ENCODE measurements at places on chromosomes 1 and 21.

DNA sequence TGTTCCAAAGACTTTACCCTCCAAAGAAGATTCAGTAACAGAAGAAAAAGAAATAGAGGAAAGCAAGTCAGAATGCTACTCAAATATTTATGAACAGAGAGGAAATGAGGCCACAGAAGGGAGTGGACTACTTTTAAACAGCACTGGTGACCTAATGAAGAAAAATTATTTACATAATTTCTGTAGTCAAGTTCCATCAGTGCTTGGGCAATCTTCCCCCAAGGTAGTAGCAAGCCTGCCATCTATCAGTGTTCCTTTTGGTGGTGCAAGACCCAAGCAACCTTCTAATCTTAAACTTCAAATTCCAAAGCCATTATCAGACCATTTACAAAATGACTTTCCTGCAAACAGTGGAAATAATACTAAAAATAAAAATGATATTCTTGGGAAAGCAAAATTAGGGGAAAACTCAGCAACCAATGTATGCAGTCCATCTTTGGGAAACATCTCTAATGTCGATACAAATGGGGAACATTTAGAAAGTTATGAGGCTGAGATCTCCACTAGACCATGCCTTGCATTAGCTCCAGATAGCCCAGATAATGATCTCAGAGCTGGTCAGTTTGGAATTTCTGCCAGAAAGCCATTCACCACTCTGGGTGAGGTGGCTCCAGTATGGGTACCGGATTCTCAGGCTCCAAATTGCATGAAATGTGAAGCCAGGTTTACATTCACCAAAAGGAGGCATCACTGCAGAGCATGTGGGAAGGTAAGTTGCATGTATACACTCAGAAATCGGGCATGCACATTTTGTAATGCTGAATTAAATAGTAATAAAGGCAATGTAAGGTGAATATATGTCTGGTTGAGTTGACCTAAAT is 97.2 kb downstream of the ZFYVE9 start:
- DNase-seq, result no peak

DNA sequence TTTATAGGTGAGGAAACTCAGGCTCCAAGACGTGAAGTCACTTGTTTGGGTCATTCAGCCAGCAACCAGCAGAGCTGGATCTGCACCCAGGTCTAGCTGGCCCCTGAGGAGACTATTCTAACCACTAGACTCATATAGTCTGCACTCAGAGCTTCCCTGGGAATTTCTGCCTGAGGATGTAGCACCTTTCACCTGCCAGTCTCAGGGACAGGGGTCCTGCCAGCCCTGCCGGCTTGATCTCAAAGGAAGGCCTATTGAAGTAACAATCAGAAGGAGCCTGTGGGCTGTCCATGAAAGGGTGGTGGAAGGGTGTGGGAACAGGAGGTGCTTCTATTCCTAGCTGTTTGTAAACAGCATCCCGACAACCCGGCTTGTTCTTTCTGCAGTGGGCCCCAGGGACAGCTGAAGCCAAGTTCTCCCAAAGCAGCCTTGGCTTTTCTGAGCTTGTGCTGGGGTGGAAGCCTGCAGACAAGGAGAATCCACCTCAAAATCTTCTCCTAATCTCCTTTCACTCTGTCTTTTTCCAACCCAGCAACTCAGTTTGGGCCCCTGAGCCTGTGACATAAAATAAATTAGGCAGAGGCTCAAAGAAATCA is 7.8 kb downstream of the LMOD1 start:
- DNase-seq, result no peak

- no peak for DNase-seq
Measured at GRCh38 chr21:42393443-42393950, 2.4 kb downstream of the TMPRSS3 start.

- no peak for DNase-seq
Measured at GRCh38 chr1:235006132-235006721, 122.4 kb downstream of the TOMM20 start.

- no peak for DNase-seq
Measured at GRCh38 chr1:26598890-26599289, 69.3 kb downstream of the RPS6KA1 start.

GRCh38 chr1:225843426-225843795 is 33.5 kb downstream of the EPHX1 start:
- no peak for DNase-seq

- no peak for DNase-seq
Measured at GRCh38 chr1:84073266-84073665, 70.8 kb upstream of the PRKACB start.

GRCh38 chr1:5238351-5239130 is 584.1 kb downstream of the AJAP1 start:
- DNase-seq, result no peak

DNA sequence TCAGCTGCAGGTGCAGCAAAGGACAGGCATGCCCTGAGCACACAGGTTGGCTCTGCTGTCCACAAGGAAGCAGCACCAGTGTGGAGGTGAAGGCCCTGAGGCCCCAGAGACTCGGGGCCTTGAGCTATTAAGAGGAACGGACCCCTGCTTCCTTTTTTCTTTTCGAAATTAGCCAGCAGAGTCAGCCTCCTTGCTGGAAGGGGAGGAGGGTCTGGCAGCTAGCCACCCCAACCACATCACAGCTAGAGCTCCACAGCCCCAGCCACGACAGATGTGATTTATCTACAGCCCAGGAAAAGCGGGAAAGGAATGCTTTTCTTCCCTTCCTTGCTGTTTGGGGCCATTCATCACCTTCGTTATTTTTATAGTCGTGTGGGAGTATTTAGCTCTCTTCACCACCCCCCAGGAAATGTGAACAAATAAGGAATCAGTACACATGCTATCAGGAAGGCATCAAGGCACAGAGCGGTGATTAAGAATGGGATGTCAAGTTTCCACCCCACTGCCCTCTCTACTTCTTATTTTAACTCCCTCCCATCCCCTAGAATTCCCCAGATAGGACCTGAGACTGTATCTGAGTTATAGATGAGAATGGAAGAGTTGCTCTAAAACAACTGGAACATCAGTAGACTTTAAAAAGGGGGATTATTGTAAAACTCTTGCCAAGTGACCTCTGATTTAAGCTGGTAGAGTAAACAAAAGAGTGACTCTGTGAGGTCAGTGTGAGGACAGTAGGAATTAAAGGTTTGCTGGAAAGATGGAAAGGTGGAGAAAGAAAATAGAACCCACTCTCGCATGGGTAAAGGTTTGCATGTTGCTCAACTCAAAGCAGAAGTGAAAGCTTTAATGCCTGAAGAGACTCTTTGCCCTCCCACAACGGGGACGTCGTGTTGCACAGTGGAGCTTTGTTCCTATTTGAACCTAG is 224.7 kb upstream of the GJB5 start:
- DNase-seq, result no peak
